Activated T-helper 2 cell treated with anti-CD3 and anti-CD28 coated beads, Interferon-gamma antibody, Interleukin-2, Interleukin-4, amounts not matched to agents 10 μg/mL and 5 μg/mL and 100 μg/mL, durations not matched to agents 14 hours and 24 hours and 36 hours (primary cell): ENCODE measurements at places on chromosomes 6 and 20. TPM values are rescaled to one million over a fixed set of nuclear protein-coding genes. Genes with fewer than 3 reads are reported as not detected.

The MLIP gene
- total RNA-seq, result not detected in 2 replicates

The OR2J3 gene
- total RNA-seq, result not detected in 2 replicates

The CPXM1 gene
- total RNA-seq, result 1.3 and 1.5 TPM in 2 replicates

The CLVS2 gene
- not detected in 2 replicates for total RNA-seq

The GTPBP2 gene
- 71.7 and 78.4 TPM in 2 replicates for total RNA-seq

GRCh38 chr20:14335052-14335451 lies 2.4 kb downstream of the FLRT3 start:
- H3K36me3 ChIP-seq, result no peaks in the 10 kb centered on the region
- DNase-seq, result no peak
- no peak overlapping the region for H3K27ac ChIP-seq
- H3K27me3 ChIP-seq, result no peaks in the 10 kb centered on the region

DNA sequence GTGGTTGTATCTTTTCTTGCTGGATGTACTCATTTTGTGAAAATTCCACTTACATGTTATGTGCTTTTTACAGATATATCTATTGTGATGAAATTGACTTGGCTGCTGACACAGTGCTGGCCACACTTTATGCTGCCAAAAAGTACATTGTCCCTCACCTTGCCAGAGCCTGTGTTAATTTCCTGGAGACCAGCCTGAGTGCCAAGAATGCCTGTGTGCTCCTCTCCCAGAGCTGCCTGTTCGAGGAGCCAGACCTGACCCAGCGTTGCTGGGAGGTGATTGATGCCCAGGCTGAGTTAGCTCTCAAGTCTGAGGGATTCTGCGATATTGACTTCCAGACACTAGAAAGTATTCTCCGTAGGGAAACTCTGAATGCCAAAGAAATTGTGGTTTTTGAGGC lies 4.9 kb downstream of the BTBD3 start:
- no peak overlapping the region for H3K27ac ChIP-seq
- peaks cover 6% of the 10 kb centered on the region for H3K36me3 ChIP-seq
- H3K27me3 ChIP-seq, result no peaks in the 10 kb centered on the region

DNA sequence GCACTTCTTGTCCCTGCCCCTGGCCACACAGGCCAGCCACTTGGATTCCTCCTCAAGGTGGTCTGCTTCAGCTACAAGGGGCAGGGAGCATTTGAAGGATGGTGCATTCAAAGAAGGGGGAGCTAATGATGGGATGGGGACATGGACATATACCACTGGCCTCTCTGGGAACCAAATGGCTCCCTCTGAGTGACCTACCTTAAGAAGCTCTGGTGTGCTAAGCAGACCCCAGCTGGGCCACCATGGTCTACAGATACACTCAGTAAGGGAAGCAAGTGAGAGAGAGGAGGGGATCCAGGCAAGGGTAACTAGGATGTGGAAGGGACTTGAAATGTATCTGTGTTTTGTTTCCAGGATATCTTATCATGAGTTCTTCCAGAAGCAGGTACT lies 62.4 kb downstream of the TTI1 start:
- peaks cover 3% of the 10 kb centered on the region for H3K36me3 ChIP-seq
- no peak for DNase-seq
- H3K27ac ChIP-seq, result no peak overlapping the region
- H3K4me3 ChIP-seq, result no peak overlapping the region
- H3K4me1 ChIP-seq, result no peaks in the 10 kb centered on the region

DNA sequence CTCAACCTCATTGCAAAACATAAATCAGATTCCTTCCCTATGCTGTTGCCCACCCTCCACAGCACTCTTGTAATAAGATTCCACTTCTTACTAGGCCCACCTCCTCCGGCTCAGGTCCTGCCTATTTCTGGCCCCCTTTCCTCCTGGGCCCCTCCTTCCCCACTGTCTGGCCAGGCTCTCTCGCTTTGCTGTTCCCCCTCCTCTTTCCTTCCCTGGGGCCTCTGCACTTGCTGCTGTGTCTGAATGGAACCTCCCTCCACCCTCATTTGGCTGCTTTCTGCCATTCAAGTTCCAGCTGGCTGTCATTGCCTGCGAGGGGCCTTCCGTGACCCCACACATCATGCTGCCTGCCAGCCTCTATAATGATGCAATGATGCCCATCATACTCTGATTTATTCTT lies 38.9 kb downstream of the ARHGAP40 start:
- DNase-seq, result no peak
- H3K27me3 ChIP-seq, result peaks cover 36% of the 10 kb centered on the region
- H3K36me3 ChIP-seq, result no peaks in the 10 kb centered on the region
- no peak overlapping the region for H3K27ac ChIP-seq
- no peak overlapping the region for H3K4me3 ChIP-seq
- no peaks in the 10 kb centered on the region for H3K4me1 ChIP-seq

- peaks cover 33% of the 10 kb centered on the region for H3K36me3 ChIP-seq
- peaks cover 1% of the 10 kb centered on the region for H3K27me3 ChIP-seq
- H3K4me1 ChIP-seq, result peaks cover 34% of the 10 kb centered on the region
- H3K27ac ChIP-seq, result no peak overlapping the region
- no peak for DNase-seq
These were observed 5.4 kb downstream of the CITED2 start for GRCh38 chr6:139369068-139369467.

DNA sequence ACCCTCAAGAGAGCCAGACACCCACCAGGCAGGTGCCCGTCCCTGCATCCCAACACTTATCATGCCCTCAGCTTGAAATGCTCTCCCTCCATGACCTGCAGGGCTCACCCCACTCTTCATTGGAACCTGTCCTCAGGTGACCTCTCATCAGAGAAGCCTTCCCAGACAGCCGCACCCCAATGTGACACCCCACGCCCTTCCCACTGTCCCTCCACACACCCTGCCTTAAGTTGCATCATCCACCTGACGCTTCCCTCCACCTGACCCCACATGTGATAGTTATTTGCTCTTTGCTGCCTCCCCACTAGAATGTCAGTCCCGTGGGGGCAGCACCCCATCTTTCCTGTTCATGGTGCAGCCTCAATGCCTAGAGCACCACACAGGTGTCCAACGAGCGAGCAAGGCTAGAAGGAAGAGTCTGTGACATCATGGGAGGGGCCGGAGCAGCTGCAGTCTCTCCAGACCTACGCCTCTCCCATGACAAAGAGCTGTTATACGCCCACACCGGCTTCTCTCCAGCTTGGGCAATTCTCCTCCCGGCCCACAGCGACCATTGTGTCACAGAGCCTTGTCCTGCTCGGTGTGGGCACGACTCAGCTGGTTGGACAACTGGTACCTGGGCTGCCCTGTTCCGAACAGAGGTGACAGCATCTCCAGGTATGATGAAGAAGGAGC lies 58.2 kb downstream of the NFATC2 start:
- peaks cover 80% of the 10 kb centered on the region for H3K4me1 ChIP-seq
- H3K36me3 ChIP-seq, result peaks cover 66% of the 10 kb centered on the region
- DNase-seq, result no peak
- peak overlapping the region; percentile 62 for H3K27ac ChIP-seq
- no peaks in the 10 kb centered on the region for H3K27me3 ChIP-seq

DNA sequence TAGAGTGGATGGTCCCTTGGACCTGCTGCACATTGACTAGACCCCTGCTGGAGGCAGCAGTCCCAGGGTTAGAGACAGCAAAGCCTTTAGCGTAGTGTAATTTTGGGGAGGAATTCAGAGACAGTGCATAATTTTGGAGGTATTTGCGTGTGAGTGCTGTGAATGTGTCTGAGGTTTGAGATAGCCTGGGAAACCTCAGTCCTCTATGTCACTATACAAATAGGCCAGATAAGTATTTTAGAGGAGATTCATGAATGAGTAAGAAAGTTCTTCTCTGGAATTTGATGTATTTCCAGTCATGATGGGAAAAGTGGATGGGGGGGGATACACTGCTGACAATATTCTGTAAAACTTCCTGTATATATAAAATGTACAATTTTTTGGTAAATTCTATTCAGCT lies 25.8 kb upstream of the MTRF1L start:
- DNase-seq, result no peak
- peaks cover 34% of the 10 kb centered on the region for H3K27me3 ChIP-seq
- no peak overlapping the region for H3K4me3 ChIP-seq
- H3K4me1 ChIP-seq, result peaks cover 4% of the 10 kb centered on the region
- no peaks in the 10 kb centered on the region for H3K36me3 ChIP-seq

DNA sequence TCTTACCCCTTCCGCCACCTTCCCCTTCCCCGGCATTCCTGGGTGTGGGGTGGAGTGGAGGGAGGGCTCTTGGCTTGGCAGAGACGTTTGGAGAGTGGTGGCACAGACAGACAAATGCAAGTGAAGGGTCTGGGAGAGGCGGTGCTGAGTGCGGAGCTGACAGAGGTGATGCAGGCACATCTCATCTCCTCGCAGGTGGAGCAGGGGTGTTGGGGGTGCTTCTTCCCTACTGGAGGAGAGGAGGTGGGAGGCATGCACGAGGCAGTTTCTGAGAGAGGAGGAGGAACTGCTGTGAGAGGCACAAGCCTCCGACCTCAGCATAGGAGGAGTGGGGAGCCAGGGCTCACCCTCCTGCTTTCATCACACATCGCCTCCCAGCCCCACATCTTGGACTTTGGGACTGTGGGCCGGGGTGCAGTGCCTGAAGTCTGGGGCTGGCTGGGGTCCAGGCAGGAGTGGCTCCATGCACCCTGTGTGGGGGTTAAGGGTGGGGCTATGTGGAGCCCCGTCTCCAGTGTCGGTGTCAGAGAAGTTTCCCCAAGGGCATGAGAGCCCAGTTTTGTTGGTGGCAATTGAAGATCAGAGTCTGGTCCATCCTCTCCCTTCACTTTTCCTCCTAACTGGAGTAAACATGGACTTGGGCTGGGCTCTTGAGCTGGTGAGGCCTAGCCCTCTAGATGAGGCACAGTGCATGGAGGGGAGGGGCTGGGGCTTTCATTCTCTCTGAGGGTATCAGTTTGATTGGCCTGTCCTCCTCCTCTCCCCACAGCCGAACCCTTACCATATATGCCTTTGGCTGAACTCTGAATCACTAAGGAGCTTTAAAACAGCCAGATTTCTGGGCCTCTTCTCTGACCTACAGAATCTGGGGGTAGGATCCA lies 20.2 kb upstream of the SLC22A7 start:
- H3K27ac ChIP-seq, result no peak overlapping the region
- H3K36me3 ChIP-seq, result no peaks in the 10 kb centered on the region
- peaks cover 13% of the 10 kb centered on the region for H3K4me1 ChIP-seq
- H3K27me3 ChIP-seq, result peaks cover 42% of the 10 kb centered on the region
- no peak overlapping the region for H3K4me3 ChIP-seq

GRCh38 chr6:15263780-15264374 lies 18.0 kb downstream of the JARID2 start:
- no peak overlapping the region for H3K4me3 ChIP-seq
- H3K27me3 ChIP-seq, result no peaks in the 10 kb centered on the region
- H3K27ac ChIP-seq, result peak overlapping the region; percentile 56
- peaks cover 90% of the 10 kb centered on the region for H3K4me1 ChIP-seq

- no peak overlapping the region for H3K4me3 ChIP-seq
- no peak for DNase-seq
- peak overlapping the region; percentile 47 for H3K27ac ChIP-seq
- H3K27me3 ChIP-seq, result no peaks in the 10 kb centered on the region
These were observed 38.0 kb upstream of the FAM83D start for GRCh38 chr20:38888059-38888831.

- DNase-seq, result no peak
- H3K4me3 ChIP-seq, result no peak overlapping the region
- peak overlapping the region; percentile 64 for H3K27ac ChIP-seq
- peaks cover 4% of the 10 kb centered on the region for H3K27me3 ChIP-seq
These were observed 124.9 kb downstream of the KLHL32 start for GRCh38 chr6:97049253-97050011.

DNA sequence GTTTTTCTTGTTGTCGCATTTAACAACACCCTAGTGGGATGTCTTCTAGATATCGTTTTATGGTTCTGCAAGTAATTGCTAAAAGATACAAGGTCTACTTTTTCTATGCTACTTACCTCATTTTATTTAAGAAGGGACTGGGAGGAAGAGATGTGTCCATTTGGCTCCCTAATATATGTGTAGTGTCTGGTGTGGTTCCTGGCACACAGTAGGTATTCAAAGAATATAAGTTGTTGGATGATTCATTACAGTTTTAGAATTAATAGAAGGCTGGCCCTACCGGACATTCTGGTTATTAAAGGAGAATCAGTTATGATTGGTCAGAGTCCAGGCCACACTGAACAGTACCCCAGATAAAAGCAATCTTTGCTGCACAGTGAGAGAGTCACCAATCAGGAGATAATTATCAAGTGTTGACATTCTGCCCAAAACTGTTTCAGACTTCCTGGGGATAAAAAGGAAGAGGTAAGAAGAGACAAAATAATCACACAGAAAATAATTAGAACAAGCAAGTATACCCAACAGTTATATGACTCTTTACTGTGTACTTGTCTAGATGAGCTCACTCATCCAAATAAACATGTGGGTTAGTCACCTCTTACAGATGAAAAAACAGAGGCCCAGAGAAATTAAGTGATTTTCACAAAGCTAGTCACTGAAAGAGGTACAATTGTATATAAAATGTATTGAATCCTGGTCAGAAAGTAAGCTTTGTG lies 7.0 kb downstream of the TMEM244 start:
- peaks cover 13% of the 10 kb centered on the region for H3K27me3 ChIP-seq
- no peak overlapping the region for H3K27ac ChIP-seq
- no peaks in the 10 kb centered on the region for H3K36me3 ChIP-seq
- DNase-seq, result no peak
- peaks cover 1% of the 10 kb centered on the region for H3K4me1 ChIP-seq

GRCh38 chr6:135944120-135944519 lies 92.6 kb downstream of the PDE7B start:
- no peak overlapping the region for H3K4me3 ChIP-seq
- DNase-seq, result no peak
- H3K4me1 ChIP-seq, result peaks cover 6% of the 10 kb centered on the region

DNA sequence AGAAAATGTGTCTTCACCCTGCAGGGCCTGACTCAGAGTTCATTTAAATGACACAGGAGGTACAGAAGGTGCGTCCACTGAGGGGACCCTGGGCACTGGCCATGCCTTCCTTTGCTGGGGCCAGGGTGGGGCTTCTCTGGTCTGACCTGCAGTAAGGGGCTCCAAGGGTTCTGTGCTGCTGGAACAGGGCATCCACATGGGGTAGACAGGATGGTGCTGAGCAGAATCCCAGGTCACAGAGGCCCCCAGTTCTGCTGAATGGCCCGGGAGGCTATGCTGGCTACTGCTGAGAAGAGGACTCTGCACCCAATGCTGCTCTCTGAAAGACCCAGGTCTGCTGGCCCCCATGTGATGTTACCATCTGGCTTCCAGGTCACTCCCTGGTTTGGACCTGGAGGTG lies 150.4 kb upstream of the GGTLC1 start:
- no peaks in the 10 kb centered on the region for H3K36me3 ChIP-seq
- DNase-seq, result no peak
- H3K4me1 ChIP-seq, result no peaks in the 10 kb centered on the region
- H3K4me3 ChIP-seq, result no peak overlapping the region
- no peaks in the 10 kb centered on the region for H3K27me3 ChIP-seq

- no peak for DNase-seq
- H3K27me3 ChIP-seq, result no peaks in the 10 kb centered on the region
- H3K27ac ChIP-seq, result no peak overlapping the region
- peaks cover 4% of the 10 kb centered on the region for H3K36me3 ChIP-seq
- no peaks in the 10 kb centered on the region for H3K4me1 ChIP-seq
- no peak overlapping the region for H3K4me3 ChIP-seq
These were observed 192.2 kb downstream of the TBC1D32 start for GRCh38 chr6:121142093-121142492.
